ENCODE measurements at places on chromosomes 4 and X.

DNA sequence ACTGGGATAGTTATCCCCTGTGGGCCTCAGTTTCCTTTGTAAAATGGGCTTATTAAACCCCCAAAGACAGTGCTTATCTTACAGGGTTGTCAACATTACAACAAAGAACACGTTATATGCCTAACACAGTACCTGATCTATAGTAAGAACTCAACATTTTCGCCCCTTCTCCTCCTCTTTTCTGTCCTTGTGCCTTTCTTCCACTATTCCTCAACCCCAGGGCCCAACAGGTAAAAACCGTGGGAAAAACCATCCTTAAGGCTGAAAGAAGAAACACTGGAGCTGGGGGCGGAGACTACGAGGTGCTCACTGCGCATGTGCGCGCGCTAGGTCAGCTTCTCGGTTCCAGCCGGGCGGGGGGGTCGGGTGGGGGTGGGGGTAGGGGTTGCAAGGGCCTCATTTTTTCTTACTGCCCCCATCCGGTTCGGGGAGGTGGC lies 426 bp upstream of the XIAP start:
- peak; percentile 74 for DNase-seq

DNA sequence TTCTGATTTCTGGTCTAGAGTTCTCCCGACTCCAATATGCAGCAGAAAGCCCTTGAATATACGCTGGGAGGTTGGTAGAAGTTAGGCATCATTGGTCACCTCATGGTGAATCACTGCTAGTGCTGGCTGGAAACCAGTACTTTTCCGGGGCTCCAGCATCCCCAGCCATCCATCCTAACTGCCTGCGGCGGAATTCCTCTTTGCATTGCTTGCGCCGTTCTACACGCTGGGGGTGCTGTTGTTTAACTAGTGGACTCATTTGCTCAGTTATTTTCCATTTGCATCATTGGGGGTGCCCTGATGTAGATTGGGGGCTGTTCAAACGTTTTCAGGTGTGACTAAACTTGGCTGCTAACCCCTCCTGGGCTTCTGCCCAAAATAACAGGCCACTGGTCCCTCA lies 23.3 kb upstream of the GPR50 start:
- no peak for DNase-seq

DNA sequence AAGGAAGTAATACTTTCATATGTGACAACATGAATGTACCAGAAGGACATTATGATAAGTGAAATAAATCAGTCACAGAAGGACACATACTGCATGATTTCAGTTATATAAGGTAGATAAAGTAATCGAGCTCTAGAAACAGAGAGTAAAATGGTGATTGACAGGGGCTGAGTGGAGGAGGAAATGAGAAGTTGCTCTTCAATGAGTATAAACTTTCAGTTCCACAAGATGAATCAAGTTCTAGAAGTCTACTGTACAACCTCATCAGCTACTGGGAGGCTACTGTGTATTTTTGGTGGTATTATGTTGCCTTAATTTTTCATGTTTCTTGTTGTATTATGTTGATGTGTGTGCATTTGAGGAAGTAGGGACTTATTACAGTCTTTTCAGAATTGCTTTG lies 270.9 kb upstream of the GRIA3 start:
- DNase-seq = no peak

DNA sequence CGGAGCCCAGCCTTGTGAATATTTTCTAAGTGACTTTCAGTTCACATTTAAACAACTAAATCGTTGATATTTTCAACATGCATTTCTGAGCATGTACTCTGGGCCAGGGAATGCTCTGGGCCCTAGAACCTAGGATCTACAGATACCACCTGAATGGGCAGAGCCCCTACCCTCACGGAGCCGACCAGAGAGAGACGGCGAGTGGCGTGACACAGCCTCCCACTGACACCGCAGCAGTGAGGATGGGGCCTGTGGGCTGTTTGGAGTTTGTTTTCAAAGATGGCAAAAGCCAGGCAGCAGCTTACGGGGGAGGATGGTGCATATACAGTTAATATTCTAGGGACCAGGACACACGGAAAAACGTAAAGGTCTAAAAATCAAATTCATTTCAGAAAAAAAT lies 17.7 kb downstream of the NELFA start:
- DNase-seq = no peak

- DNase-seq = no peak
Observed at GRCh38 chr4:149723065-149723464, 92.6 kb downstream of the IQCM start.

GRCh38 chr4:89685690-89686089 lies 151.3 kb downstream of the SNCA start:
- DNase-seq = no peak

DNA sequence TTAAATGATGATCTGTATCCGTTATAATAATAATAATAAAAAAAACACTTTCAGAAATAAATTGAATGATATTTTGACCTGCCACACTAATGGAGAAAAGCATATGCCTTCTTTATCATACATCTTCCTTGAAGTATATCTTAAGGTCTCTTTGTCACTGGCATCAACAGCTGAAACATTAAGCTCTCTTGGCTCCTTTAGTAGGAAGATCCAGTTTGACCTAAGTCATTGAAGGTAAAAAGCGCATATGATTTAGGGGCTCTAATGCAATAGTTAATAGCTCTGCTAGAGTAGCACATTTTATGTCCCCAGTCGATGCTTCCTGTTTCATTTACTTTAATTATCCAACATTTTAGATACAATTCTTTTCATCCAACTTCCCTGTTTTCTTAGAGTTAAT lies 1010.8 kb downstream of the STPG2 start:
- no peak for DNase-seq

- DNase-seq = no peak
Observed at GRCh38 chrX:101079736-101080270, 1.1 kb downstream of the TMEM35A start.

- DNase-seq = no peak
Observed at GRCh38 chr4:95580226-95580625, 31.5 kb upstream of the UNC5C start.

DNA sequence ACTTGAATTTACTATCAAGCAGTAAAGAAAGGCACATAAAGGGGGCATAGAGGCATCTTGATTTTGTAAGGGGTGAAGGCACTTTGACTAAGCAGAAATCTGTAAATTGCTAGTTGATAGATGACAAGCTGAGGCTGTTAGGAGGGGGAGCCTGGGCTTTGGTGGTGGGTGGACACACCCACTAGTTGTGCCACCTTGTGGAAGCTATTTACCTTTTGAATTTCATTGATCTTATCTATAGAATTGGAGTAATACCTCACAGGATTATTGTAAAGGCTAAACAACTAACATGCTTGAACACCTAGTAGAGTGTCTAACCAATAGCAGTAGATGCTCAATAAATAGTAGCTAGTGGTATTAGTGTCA lies 142.8 kb upstream of the KCNIP4 start:
- no peak for DNase-seq

- no peak for DNase-seq
Observed at GRCh38 chrX:103002576-103002975, 61.4 kb downstream of the BEX1 start.

- peak; percentile 24 for DNase-seq
Observed at GRCh38 chrX:134171661-134172587, 65.1 kb upstream of the CCDC160 start.

DNA sequence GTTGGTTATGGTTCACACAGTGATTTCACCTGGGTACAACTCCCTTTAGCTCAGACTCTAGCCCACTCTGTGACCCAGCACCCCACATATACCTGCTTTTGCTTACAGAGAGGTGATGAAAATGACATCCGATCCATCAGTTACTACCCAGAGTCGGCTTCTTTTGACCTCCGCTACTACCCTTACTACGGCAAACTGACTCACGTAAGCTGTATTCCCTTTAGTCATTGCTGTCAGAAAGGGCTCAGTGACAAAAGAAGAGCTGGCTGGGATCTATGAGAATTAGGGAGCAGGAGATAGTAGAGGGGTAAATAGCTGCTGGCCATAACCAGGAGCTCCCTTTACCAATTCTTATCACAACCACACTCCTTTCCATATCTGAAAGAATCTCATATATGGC lies 16.7 kb downstream of the ATP1B4 start:
- no peak for DNase-seq

DNA sequence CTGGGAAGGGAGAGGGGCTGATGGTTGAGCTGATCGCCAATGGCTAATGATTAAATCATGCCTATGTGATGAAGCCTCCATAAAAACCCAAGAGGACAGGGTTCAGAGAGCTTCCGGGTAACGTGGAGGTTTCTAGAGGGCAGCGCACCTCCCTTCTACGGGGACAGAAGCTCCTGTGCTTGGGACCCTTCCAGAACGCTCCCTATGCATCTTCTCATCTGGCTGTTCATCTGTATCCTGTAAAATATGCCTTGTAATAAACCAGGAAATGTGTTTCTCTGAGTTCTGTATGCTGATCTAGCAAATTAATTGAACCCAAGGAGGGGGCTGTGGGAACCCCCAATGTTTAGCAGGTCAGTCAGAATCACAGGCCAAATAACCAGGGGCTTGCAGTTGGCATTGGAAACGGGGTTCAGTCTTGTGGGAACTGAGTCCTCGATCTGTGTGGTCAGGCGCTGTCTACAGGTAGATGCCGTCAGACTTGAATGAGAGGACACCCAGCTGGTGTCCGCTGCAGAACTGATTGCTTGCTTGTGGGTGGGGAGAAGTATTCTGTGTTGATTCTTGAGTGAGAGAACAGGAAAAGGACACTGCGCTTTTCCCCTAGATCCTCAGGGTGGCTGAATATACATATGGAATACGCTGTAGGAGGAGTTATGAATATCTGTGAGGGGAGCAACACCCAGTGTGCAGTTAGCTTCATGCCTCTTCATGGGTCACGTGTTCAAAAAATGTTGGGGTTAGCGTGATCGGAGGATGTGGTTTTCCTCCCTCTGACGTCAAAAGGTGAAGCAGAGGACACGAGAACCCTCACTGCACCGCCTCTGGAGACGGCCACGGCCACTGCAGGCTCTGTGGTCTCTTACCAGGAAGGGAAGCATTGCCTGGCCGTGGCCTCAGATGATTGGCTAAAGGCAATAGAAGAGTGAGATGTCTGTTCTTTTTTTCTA lies 29.2 kb downstream of the HTT-AS start:
- DNase-seq = no peak

DNA sequence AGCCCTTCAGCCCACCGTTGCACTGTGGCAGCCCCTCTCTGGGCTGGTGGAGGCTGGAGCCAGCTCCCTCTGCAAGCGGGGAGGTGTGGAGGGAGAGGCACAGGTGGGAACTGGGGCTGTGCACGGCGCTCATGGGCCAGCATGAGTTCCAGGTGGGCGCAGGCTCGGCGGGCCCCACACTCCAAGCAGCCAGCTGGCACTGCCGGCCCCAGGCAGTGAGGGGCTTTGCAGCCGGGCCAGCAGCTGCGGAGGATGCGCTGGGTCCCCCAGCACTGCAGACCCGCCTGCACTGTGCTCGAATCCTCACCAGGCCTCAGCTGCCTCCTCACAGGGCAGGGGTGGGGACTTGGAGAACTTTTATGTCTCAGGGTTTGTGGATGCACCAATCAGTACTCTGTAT lies 1354.8 kb upstream of the IGFBP7 start:
- no peak for DNase-seq

GRCh38 chr4:14994242-14994641 lies 8.0 kb upstream of the CPEB2 start:
- DNase-seq = no peak

DNA sequence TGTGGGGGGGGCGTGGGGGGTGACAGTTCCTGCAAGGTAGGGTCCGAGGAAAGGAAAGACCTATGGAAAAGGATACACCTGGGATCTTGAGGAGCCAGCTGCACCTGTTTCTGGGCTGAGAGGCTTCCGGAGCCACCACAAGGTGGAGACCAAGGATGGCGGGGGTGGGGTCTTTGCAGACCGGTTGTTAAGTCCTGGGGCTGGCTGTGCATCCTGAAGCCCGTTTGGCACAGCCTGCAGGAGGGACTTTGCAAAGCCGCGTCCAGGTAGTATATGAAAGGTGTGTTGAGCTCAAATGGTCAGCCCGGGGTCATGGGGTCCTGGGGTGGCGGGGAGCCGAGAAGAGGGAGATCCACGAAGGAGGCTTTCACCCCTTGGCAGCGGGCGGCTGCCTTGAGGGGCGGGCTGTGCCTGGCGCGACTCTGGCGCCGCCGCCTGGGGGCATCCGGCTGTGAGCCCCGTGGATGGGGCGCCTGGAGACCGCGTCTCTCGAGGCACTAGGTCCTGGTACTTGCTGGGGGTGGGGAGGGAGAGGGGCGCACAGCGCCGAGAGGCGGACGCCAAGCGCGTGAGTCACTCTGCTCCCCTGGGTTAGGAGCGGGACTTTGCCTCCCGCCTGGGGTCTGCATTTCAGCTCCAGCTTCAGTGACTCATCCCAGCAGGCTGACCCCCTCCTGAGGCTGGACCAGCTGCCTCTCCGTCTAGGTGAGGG lies 58.2 kb upstream of the DYNLT3 start:
- no peak for DNase-seq

DNA sequence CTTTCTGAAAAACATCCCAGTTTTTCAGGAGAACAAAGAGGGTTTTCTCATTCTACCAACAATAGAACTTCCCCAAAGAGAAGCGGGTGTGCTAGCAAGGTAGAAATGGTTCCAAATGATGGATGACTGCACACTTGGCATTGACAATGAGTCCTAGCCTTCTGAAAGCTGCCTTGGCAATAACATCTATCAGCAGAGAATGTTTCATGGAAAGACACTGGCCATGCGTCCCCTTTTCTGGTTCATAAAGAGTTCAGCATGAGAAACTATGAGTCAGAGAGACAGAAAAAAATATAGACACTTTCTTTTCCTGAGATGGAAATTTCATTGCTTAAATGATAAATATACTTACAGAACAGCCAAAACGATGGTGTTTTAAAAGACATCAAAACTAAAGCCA lies 236.9 kb upstream of the PRKX start:
- no peak for DNase-seq

- DNase-seq = no peak
Observed at GRCh38 chrX:78333521-78333920, 6.1 kb upstream of the CYSLTR1 start.

GRCh38 chr4:80035336-80035735 lies 37.7 kb downstream of the ANTXR2 start:
- DNase-seq = no peak

DNA sequence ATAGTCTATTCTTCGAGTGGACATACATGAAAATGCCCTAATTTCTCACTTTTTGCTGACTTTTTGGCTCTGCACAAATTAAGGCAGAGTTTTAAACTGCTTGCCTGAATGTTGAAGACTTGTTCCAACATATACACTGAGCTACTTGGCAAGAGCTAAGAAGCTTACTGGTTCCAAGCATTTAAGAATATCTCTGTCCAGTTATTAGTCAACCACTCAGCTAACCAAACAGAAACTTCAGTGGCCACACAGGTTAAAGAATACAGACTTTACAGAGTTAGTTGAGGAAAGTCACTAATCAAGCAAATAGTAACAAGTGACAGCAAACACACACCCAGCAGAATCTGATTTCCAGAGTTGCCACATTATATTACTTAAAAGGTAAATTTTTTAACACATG lies 35.5 kb downstream of the AMER1 start:
- DNase-seq = no peak
